Activated CD4-positive, alpha-beta T cell treated with anti-CD3 and anti-CD28 coated beads for 36 hours (primary cell): ENCODE measurements at places on chromosomes 5 and 9.

DNA sequence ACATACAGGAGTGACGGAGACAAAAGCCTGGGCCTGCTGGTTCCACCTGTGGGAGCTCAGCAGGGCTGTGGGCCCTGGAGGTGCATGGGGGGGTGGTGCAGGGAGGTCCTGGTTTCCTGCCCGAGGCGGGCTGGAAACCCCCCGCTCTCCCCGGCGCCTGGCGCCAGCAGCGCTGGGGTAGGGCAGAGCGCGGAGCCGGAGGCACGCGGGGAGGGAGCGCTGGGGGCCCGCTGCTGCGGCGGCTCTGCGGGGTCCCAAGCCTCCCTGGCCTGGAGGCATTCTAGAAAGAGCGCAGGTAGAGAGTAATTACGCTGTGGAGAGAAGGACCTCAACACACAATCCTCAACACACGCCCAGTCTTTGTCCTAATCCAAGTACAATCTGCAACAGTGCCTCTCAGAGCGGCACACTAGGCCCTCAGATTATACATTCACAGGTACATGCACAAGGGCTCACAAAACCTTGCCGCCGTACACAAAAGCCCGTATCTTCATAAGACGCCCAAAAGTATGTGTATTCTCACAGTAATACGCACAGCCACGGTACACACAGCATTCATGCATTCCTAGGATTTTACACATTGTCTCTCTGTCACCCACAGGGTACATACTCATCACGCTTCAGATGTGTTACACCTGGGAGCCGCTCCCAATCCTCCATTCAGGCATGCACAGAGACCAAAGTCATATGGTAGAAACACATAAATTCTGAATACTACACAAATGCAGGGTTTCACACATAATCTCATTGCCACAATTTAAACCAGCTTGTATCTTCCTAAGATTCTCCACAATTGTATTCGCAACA, 2.1 kb upstream of the HAND1 start:
- DNase-seq: no peak

GRCh38 chr5:172777881-172778814, 7.2 kb upstream of the DUSP1 start:
- peak; percentile 36 for DNase-seq

DNA sequence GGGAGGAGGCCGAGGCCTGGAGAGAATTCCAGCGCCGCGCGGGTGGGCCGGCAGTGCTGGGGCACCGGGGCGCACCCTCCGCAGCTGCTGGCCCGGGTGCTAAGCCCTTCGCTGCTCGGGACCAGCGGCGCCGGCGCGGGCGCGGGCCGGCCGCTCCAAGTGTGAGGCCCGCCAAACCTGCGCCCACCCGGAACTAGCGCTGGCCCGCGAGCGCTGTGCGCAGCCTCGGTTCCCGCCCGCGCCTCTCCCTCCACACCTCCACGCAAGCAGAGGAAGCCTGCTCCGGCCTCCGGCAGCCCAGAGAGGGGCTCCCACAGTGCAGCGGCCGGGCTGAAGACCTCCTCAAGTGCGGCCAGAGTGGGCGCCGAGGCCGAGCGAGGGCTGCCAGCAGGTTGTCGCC, 7.7 kb upstream of the SRFBP1 start:
- no peak for DNase-seq

DNA sequence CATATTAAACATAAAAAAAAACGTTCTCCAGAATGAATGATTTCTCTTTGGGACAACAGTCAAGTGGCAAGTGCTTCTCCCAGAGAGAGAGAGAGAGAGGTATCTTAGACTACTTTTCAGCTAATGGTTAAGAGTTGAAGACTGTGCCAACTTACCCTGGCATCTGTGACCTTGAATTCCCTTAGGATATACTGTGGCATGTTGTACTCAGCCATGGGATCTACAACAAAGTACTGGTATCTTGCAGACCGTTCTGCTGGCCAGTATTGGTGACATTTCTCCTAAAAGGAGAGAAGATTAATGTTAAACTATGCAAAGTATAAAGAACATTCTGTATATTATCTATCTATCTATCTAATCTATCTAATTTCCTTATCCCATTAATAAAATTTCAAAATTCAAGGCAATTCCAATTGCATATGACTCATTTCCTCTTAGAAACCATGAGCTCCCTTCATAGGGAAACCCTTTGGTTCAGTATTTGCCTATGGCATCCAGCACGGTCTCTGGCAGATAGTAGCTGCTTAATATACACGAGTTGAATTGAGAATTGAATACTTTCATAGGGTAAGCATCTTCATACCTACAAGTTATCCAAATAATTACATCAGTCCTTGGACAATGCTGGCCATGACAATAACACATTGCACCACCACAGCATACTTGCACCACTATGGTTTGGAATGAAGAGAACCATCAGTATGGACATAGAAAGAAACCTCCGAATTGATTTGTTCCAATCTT, 539.4 kb upstream of the DMAC1 start:
- no peak for DNase-seq

DNA sequence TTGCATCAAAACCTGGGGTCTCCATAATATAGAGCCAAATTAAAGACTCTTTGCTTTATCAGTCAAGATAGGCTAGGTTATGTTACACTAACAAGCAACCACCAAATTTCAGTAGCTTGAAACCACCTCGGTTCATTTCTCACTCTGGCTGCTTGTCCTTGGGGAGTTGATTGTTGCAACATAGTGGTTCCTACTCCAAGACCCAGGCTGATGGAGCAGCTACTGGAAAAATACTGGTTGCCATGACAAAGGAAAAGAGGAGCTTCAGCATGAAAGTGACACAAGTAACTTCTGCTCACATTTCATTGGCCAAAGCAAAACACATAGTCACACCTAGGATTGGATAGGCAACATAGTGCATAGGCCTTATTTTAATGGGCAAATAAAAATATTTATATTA, 18.5 kb upstream of the RCL1 start:
- no peak for DNase-seq

GRCh38 chr5:41863871-41864486, 6.2 kb downstream of the OXCT1 start:
- DNase-seq: no peak

- DNase-seq: no peak
Observed at GRCh38 chr9:100058699-100059579, 39.9 kb downstream of the ERP44 start.

DNA sequence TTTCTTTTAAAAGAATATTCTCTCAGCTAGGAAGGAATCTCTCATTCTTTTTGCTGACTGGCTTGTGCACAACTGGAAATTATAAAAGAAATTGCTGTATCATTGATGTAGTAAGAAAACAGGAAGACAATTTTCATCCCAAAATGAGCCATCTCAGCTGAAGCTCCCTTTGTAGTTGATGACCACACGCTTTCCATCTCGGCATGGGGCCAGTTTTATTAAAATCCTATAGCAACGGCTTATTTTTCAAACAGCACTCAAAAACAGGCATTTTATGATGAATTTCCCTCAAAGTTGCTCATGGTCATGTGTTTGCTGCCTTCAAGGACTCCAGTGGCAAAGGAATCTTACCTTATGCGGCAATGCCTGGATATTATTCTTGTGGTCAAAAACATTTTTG, 62.4 kb upstream of the GLIS3 start:
- no peak for DNase-seq

DNA sequence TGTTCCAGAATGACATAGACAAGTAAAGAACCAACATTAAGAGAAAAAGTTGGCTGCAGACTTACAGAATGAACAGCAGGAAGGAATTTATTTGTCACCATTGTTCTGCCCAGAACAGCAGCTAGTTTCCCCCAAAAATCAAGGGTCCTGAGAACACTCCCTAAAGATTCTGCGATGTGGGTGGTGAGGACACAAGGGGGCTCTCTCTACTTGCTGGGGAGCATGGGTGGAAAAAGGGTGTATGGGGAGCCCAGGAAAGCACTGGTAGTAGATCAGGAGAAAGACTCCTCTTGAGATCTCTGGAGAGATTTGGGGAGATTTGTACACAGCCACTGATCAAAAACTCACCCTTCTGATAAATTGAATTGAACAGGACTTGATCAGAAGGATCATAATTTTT, 316.5 kb downstream of the KCTD16 start:
- no peak for DNase-seq

- DNase-seq: peak; percentile 36
Observed at GRCh38 chr9:123401879-123402513, 46.0 kb downstream of the CRB2 start.

- no peak for DNase-seq
Observed at GRCh38 chr5:158801893-158802292, 297.8 kb downstream of the EBF1 start.

DNA sequence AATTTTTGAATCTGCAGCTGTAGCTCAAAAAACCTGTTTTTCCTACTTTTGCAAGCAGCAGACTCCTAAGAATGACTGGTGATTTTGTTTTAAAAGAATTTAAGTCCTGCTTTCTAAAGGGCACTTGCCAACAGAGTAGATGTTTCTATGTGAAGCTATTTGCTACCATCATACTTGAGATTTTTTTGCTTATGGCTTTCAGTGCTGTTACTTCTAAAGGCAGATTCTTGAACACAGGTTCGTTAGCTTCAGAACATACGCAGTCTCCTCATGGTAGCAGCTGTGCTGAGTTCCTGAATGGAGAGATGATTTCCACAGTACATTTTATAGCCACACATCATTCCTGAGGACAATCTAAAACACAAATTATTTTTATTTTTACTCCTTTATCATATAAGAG, 24.4 kb upstream of the ELL2 start:
- no peak for DNase-seq

GRCh38 chr9:38042626-38043357, 26.2 kb downstream of the SHB start:
- no peak for DNase-seq

DNA sequence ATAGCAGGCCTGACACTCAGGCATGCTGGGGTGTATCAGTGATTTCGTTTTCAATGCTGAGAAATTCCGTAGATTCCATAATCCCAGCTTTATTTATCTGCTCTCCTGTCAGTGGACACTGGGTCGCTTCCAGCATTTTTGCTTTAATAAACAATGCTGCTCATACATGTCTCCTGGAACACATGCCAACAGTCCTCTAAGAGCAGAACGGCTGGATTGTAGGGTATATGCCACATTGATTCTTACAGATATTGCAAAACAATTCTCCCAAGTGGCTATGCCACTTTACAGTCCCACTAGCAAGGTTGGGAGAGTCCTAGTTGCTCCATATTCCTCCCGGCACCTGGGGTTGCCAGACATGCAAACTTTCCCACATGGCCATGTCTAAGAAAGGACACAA, 81.9 kb downstream of the RAPGEF1 start:
- DNase-seq: no peak
